ENCODE measurements at places on chromosomes 6 and 20. TPM values are rescaled to one million over a fixed set of nuclear protein-coding genes. Genes with fewer than 3 reads are reported as not detected.

The MMS22L gene
- total RNA-seq = 18.8 TPM

The KCNG1 gene
- 24.3 TPM for total RNA-seq

The RAMACL gene
- total RNA-seq = 2.4 TPM

The RBM24 gene
- total RNA-seq = 0.11 TPM

The SLC22A16 gene
- not detected for total RNA-seq

Data from placental epithelial cell (primary cell).